ENCODE measurements at places on chromosomes 5 and 9.

GRCh38 chr5:38305148-38305547 is 46.8 kb downstream of the EGFLAM start:
- no peak overlapping the region for H3K4me3 ChIP-seq
- H3K27me3 ChIP-seq: no peaks in the 10 kb centered on the region
- DNase-seq: no peak
- no peaks in the 10 kb centered on the region for H3K4me1 ChIP-seq
- H3K36me3 ChIP-seq: no peaks in the 10 kb centered on the region

DNA sequence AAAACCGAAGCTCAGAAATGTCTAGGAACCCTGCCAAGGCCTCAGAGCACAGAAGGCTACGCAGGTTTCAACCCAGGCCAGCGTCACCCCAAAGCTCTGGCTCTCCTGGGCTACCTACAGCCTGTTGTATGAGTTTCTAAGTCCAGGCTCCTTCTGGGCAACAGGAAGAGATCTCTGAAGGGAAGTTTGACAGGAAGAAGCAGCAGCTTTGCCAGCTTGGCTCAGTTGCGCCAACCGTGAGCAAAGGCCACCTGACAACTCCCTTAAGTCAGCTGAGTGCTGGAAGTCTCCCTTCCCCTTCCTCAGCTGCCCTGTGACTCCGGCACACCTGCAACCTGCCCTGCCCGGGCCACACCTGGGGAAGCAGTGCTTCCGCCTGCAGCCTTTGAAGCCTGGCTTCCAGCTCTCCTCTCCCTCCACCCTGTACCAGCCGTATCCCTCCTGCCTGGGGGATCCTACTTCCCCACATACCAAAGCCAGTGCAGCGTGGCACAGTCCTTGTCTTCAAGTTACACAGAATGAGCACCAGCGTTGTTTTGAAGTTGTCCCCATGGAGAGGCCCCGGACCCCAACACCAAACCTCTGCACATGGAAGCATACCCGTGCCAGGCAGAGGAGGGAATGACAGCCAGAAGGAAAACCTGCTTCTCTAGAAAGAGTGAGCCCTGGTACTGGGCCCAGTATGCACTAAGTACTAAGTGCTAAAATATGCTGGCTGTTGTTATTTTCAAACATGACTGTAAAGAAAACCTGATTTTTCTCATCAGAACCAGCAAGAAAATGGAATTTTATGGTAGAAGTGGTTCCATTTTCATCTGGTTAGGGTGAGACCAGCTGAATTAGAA is 36.5 kb downstream of the SHB start:
- DNase-seq: no peak
- no peaks in the 10 kb centered on the region for H3K36me3 ChIP-seq
- no peaks in the 10 kb centered on the region for H3K27me3 ChIP-seq
- H3K4me1 ChIP-seq: peaks cover 3% of the 10 kb centered on the region
- no peak overlapping the region for H3K27ac ChIP-seq

DNA sequence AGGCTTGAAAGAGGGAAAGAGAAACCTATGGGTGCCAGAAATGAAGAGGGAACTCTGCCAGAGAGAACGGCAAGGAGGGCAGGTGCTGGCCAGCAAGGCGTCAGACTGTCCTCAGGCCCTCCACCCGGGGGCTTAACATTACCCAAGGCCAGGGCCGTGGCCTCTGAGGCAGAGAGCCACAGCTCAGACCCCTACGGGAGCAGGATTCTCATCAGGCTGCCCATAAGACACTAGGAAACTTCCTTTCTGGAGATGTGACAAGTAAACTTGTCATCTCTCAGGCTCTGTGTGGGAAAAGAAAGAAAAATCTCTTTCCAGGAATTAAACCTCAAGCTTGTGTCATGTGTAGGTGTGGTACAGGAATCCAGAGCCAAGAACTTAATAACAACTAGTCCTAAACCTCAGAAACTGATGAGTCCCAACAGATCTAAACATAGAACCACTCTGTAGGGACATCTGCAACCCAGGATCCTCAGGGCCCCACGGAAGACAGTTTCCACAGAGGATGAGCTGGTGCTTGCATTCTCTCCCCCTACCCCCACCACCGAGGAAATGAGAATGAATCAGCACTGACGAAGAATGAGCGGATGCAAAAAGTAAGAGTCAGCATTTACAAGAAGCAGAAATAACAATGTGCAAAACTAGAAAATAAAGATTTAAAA is 74.3 kb downstream of the DCP2 start:
- peak overlapping the region; percentile 89 for H3K27ac ChIP-seq
- H3K36me3 ChIP-seq: peaks cover 12% of the 10 kb centered on the region
- H3K4me3 ChIP-seq: peak overlapping the region; percentile 7
- no peaks in the 10 kb centered on the region for H3K27me3 ChIP-seq

- H3K27ac ChIP-seq: no peak overlapping the region
- H3K27me3 ChIP-seq: peaks cover 5% of the 10 kb centered on the region
- no peaks in the 10 kb centered on the region for H3K36me3 ChIP-seq
- H3K4me1 ChIP-seq: peaks cover 19% of the 10 kb centered on the region
- DNase-seq: no peak
Observed at GRCh38 chr9:99807956-99808355, 13.7 kb upstream of the NR4A3 start.

DNA sequence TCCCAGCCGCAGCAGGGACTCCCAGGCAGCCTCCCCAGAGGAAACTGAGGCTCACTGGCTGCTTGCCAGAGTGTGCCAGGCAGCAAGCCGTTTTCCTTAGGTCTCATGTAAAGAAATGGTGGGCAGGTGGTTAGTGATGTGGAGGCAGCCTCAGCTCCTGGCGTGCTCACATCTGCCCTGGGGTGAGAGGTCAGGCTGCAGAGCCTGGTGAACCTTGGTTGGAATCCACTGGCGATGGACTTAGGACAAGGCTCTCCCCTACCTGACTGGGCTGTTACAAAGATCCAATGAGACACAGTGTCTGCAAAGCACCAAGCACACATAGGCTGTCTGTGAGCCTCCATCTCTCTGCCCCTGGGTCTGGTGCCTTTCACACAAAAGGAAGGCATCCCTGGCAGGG is 30.9 kb downstream of the LHX6 start:
- no peaks in the 10 kb centered on the region for H3K4me1 ChIP-seq
- no peaks in the 10 kb centered on the region for H3K36me3 ChIP-seq
- H3K27ac ChIP-seq: no peak overlapping the region
- H3K27me3 ChIP-seq: peaks cover 9% of the 10 kb centered on the region
- no peak for DNase-seq
- H3K4me3 ChIP-seq: no peak overlapping the region

GRCh38 chr9:136880651-136881050 is 5.7 kb upstream of the TRAF2 start:
- peaks cover 43% of the 10 kb centered on the region for H3K4me1 ChIP-seq
- H3K4me3 ChIP-seq: no peak overlapping the region
- DNase-seq: no peak
- H3K27me3 ChIP-seq: no peaks in the 10 kb centered on the region

DNA sequence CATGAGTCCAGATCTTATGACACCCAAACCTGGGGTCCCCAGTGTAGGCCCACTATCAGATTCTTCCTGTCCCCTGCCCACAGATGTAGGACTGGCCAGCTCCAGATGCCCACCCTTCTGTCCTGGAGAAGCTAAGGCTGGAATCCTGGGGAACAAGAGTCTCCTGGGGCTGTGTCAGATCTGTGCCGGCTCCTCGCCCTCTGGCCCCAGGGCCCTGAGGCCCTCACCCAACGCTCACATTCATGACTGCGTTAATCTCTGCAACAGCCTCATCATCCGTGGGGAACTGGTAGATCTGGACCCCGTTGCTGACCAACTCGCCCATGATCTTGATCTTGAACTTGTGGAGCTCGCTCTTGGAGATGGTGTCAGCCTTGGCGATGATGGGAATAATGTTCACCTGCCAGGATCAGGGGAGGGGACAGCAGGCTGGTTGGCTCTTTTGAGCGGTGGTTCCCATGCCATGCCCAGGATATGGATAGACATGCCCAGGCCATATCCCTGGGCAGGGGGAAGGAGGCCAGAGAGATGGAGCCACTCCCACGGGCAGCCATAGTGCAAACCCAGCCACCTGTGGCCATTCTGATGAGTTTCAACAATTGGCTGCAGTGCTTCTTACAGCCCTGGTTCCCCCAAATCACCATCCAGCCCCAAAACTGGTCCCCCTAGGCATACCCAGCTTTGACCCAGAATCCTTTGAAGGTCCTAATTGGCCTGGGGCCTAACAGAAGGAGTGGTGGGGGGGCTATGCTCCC is 14.6 kb downstream of the SEPTIN8 start:
- DNase-seq: peak; percentile 12
- no peak overlapping the region for H3K27ac ChIP-seq
- peaks cover 7% of the 10 kb centered on the region for H3K36me3 ChIP-seq
- H3K4me1 ChIP-seq: no peaks in the 10 kb centered on the region
- H3K4me3 ChIP-seq: no peak overlapping the region

- H3K36me3 ChIP-seq: no peaks in the 10 kb centered on the region
- H3K27me3 ChIP-seq: no peaks in the 10 kb centered on the region
- H3K4me1 ChIP-seq: no peaks in the 10 kb centered on the region
- DNase-seq: no peak
Observed at GRCh38 chr5:145244251-145244650, 590.9 kb downstream of the PRELID2 start.

Measured in activated CD4-positive, alpha-beta memory T cell treated with anti-CD3 and anti-CD28 coated beads, Interleukin-2, amount 10 ng/mL, durations not matched to agents 7 days and 5 days (primary cell).